Skeletal muscle tissue (tissue), 5 donors: ENCODE measurements at places on chromosomes 1 and 21. TPM values are rescaled to one million over a fixed set of nuclear protein-coding genes. Genes with fewer than 3 reads are reported as not detected.

KRTAP21-2 gene
- total RNA-seq, result not detected

RIMS3 gene
- total RNA-seq, result 0.52 TPM

VPS13D gene
- total RNA-seq, result 40.2 TPM

LCE2A gene
- total RNA-seq, result not detected
